ENCODE measurements at places on chromosomes 3 and 15.
A peak's percentile ranks its signal among the peaks of the same experiment; 100 is the strongest.

DNA sequence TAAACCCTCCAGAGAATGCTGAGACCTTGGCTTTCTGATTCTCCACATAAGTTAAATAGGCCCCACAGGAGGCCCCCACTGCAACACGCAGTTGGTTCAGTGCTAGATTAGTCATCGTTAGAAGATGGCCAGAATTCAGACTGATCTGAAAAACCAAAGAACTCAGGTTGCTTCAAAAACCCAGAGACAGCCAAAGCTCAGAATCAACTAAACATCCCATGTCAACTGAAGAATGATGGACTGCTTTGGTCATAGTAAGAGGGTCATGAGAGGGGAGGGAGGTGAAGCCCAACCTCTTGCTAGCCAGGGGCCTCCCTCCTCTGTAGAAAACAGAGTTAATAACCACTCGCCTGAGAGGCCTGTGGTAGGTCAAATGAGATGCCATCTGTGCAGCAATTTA lies 93.1 kb downstream of the AKAP13 start:
- DNase-seq: peak; percentile 83

DNA sequence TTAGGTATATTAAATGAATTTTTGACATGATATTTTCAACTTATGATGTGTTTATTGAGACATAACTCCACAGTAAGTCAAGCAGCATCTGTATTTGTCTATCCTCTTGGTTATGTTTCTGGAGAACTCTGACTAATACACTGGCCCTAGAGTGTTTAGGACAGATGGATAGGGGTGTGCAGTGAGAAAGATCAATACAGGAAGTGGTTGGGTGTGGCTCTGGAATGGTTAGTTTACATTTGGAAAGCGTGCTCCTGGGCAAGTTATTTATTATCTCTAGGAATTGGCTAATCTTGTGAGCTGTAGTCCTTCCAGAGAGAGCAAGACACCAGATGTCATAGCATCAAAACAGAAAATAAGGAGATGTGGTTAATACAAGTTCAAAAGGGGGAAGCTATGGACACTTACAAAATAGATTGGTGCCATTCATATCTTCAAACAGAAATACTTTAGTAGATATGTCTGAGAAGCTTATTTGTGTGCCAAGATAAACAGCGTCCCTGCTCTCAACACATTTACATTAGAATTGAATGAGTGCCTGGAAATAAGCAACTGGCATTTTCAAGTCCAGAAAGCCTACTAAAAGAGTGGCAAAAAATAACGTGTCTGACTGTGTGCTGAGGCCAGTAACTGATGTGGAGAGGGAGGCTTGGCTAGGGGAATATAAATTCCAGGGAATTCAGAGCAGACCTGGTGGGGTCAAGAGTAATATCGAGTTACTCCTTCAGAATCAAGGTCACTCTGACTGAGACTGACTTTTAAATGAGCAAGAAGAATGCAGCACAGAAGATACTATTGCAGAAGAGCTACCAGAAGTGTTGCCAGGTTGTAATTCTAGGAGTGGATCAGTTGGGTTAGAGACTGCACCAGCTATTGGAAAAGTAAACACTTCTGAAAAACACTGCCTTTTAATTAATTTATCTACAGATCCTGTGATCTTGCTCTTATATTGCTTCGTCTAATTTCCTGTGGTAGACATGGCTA lies 33.4 kb upstream of the PLAAT1 start:
- DNase-seq: no peak

GRCh38 chr3:10442151-10442795 lies 63.1 kb downstream of the ATP2B2 start:
- DNase-seq: peak; percentile 70

DNA sequence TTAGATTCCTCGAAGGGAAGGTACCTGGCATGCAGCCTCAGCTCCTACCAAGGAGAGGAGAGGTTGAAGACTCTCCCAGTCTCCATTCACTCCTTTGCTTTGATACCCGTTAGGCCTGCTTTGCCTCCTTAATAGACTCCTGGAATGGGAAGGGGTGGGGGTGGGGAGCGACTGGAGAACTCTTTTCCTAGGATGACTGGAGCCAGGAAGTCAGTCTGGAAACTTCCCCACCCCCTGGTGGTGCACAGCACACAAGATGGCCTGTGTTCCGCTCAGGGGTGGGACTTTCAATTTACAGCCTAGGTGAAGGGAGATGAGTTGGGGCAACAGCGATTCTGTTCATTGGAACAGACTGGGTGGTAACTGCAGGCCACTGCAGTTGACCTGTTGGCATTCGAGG lies 21.4 kb upstream of the CELF6 start:
- peak; percentile 21 for DNase-seq

GRCh38 chr15:67690936-67691335 lies 134.4 kb upstream of the SKOR1 start:
- DNase-seq: peak; percentile 51

DNA sequence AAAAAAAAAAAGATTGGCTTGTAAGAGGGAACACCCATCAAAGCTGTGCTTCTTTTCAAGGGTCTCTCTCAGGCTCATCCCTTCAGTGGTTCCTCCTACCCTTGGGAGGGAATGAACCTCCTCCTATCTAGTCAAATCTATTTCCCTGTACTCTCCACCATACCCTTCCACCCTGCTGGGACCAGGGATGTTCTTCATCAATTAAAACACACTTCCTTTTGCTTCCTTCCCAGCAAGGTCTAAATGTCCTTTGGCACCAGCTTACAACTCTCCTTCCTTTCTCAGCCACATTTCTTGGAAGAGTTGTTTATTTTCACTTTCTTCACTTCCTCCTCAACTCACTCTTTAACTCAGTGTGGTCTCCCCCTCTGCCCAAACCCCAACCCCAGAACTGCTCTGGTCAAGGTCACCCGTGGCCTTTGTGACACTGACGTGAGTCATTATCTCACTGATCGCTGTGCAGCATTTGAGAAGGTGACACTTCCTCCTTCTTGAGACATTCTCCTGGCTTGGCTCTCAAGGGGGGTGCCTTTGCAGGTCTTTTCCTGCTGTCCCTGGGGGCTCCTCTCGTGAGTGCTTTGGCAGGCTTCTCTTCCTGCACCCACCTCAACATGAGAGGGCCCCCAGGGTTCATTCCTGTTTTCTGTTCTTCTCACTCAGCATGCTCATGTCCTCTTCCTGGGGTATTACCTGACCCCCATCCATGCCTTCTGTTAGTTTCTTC lies 210.5 kb upstream of the TLE3 start:
- no peak for DNase-seq

DNA sequence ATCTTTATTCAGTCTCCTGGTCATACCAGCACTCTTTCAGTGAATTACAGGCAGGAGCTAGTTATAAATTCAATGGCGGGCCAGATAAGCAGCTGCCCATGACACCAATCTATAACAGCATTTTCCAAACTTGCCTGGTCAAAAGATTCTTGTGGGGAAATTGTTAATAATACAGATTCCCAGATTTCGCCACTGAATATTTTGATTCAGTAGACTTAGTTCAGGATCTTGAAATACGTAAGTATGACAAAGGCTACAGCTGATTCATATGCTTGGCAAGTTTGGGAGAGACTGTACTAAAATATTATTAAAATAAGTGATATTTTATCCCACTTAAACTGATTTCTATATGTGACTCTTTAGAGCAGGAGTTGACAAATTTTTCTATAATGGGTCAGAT lies 119.3 kb downstream of the TMCO5A start:
- DNase-seq: no peak

DNA sequence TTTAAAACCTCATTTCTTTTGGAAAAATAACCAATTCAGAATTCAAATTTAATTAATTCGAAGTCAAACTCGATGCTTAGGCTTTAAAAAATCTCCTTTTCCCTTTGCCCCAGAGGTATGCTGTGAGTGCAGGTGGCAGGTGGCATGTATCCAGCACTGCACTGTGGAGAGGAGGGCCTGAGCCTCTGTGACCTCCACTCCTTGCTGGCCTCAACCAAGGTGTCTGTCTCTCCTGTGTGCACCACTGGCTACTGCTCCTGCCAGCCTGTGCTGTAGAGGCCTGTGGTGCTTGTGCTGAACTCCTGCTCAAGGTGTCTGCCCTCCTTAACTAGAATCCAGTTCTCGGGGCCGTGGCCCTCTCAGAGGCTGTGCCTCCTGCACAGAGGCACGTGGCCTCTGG lies 56.2 kb upstream of the NEDD4 start:
- DNase-seq: no peak

- DNase-seq: no peak
These were observed 15.9 kb upstream of the DOCK3 start for GRCh38 chr3:50658831-50659230.

DNA sequence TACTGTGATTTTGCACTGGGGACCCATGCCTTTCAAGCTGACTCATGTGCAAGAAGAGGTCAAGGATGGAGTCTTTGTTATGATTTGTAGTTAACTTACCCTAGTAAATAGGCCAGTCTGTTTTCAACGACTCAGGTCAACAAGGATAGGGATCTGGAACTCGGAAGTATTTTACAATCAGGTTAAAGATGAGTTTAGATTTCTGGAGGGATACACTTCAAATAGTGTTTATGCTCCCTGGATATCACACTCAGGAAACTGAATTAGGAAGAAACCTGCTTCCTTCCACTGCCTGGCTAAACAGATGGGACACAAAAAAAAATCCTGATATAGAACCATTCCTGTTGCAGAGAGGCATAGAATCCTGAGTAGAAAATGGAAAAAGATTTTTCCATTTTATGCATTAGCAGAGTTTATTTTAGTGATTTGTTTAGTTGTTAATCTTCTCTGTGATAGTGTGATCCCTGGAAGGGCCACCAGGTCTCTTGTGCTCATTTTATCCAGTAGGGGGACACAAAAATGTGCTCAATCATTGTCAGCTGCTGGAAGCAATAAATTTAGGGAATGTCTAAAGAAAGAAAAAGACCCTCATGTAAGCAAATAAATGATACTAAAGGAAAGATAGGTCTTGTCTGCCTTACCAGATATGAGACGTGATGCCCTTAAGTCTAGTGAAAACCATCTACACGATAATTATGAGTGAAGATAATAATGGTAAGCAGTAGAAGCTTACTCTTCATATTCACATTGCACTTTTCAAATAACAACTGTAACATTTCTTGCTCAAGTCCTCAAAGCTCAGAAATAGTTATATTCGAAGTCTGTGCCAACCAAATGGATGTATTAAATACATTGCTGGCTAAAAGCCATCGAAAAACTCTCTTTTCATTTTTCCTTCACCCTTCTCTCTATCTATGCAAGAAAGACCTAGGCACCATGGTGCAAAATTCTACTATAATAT lies 452.1 kb upstream of the KCNMB2 start:
- peak; percentile 27 for DNase-seq

DNA sequence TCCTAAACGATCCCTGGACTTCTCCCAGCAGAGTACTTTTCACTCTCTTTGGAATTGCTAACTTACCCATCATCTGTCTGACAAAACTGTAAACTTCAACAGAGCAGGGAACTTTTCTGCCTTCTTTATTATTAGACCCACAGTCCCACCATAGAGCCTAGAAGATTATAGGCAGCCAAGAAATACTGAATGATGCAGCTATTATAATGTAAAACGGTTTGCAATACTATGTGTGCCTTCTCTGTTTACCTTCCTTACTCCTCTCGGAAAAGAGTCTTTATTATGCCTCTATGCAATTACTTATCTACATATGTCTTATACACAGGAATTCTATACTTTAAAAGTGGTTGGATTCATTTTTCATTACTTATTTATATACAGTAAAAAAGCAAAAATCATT lies 36.0 kb downstream of the SHQ1 start:
- DNase-seq: no peak

DNA sequence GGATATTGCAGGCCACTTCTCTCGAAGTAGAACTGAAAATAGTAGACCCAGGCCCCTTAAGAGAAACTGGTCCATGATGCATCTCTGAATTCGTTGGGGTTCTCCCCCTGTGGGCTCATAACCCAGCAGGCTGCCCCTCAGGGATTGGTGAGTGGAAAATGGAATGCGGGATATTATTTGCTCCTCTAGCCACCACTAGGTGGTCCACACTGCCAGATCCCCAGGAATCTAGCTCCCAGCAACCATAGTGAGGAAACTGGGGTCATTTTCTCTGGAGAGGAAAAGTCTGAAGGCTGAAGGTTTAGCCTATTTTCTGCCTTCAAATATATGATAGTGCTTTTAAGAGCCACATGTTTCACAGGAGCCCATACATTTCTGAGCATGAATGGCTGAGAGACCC lies 6.7 kb downstream of the CX3CR1 start:
- DNase-seq: no peak

GRCh38 chr3:47780741-47781684 lies 680 bp downstream of the SMARCC1 start:
- peak; percentile 45 for DNase-seq

DNA sequence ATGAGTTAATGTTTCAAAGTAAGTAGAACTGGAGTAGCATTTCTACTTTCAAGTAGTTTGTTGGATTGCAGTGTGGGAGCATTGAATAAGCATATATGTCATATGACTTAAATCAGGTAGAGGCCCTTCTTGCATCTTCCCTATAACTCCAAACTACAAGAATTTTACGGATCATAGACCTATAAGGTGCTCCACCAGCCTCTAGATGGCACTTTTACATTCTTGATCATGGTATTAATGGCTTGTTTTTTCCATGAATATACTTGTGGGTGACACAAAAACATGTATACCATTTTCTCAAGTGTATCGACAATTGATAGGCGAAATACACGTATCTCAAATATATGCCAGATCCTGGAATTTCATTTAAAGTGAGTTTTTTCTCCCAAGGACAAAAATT lies 311.1 kb downstream of the ZPLD1 start:
- no peak for DNase-seq

DNA sequence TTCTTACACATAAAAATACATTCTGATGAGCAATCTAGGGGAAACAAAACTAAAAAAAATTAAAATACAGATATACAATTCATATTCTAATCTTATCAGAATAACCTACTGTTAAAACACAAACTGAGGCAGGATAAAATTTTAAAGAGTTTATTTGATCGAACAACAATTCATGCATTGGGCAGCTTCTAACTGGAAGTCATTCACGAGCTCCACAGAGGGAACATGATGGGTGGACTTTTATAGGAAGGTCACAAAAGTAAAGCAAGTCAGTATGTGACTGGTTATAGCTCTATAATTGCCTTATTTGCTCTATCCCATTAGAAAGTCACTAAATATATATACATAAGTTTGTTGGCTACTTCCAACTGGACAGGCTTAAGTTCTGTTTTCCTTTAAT lies 1057.5 kb upstream of the CFAP20DC start:
- no peak for DNase-seq

- no peak for DNase-seq
These were observed 179.2 kb upstream of the PROK2 start for GRCh38 chr3:71964170-71964569.

- no peak for DNase-seq
These were observed 92.9 kb downstream of the LRRC3B start for GRCh38 chr3:26715431-26715830.

- DNase-seq: peak; percentile 96
These were observed 16.4 kb downstream of the CHST13 start for GRCh38 chr3:126540342-126540849.

- DNase-seq: no peak
These were observed 10.3 kb upstream of the LMAN1L start for GRCh38 chr15:74802290-74802689.

GRCh38 chr15:48408327-48408726 lies 77.1 kb downstream of the DUT start:
- DNase-seq: no peak

GRCh38 chr15:46242935-46243334 lies 608.1 kb downstream of the SQOR start:
- DNase-seq: no peak

Measured in EH (cell line).